T-helper 22 cell (primary cell): ENCODE measurements at places on chromosomes 2 and 18.

- DNase-seq = no peak
These were observed 22.8 kb downstream of the ICA1L start for GRCh38 chr2:202848813-202849212.

GRCh38 chr18:13621446-13621849 lies 104.9 kb downstream of the FAM210A start:
- no peak for DNase-seq

GRCh38 chr2:187542123-187542522 lies 12.1 kb downstream of the TFPI start:
- DNase-seq = no peak

DNA sequence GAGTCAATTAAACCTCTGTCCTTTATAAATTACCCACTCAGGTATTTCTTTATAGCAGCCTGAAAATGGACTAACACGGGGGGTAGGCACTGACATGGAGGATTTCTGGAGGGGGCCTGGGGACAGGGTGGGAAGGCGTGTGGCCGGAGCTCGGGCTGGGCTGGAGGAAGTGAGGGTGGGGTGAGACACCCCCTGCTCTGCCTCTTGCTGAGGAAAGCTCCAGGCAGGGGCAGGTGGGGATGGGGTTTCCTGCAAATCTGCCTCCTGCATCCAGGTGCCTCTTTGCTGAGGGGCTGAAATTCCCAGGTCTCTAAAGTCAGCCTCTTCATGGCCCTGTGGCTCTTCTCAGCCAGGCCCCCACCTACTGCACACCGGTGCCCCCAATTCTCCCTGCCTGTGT lies 25.7 kb upstream of the OTOS start:
- DNase-seq = no peak

DNA sequence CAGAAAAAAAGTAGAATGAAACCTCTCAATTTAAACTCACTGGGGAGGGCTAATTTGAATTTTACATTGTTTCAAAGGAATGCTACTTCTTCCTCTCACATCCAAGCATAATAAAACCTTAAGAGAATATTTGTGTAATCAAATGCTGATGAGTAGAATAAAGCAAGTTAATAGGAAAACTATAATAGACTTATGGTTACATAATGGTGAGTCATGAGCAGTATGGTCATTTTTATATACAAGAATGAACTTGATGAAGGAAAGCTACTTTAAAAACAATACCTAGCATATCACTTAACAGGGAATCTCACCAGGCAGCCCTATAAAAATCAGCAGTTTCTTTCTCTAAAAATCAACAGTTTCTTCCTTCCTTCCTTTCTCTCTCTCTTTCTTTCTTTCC lies 80.3 kb downstream of the VSNL1 start:
- no peak for DNase-seq

DNA sequence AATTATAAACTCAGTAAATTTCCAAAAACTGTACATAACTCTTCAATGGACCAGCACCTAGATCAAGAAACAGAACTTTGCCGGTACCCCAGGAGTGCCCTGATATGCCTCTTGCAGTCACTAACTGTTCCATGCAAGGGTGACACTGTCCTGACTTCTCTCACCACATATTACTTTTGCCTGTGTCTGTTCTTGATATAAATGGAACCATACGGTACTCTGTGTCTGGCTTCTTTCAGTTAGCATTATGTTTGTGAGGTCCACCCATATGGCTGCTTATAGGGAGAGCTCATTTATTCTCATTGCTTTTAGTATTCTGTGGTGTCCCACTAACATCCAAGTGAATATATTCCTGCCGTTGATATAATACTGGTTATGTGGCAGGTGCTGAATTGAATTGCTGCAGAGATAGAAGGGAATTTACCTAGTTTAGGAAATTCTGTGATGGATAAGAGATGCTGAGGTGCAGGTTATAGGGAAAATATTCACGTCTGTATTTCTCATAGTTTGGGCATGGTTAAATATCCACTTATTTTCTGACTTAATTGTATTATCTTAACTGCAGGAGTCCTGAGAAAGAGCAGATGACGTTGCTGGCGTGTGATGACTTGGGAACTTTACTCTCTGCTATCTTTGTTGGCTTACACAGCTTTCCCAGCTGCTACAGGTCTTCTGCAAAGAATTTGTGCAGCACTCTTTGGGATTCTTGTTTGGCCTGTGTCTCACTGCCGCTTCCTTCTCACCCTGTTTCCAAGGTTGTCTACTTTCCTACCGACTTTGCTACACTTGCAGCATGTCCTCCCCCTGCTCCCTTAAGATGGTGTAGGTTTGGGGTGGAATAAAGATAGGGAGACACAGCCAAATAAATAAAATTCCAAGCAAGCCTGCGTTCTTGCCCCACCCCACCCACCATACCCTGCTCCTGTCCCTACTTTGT lies 107.9 kb downstream of the MAP4K4 start:
- DNase-seq = no peak

DNA sequence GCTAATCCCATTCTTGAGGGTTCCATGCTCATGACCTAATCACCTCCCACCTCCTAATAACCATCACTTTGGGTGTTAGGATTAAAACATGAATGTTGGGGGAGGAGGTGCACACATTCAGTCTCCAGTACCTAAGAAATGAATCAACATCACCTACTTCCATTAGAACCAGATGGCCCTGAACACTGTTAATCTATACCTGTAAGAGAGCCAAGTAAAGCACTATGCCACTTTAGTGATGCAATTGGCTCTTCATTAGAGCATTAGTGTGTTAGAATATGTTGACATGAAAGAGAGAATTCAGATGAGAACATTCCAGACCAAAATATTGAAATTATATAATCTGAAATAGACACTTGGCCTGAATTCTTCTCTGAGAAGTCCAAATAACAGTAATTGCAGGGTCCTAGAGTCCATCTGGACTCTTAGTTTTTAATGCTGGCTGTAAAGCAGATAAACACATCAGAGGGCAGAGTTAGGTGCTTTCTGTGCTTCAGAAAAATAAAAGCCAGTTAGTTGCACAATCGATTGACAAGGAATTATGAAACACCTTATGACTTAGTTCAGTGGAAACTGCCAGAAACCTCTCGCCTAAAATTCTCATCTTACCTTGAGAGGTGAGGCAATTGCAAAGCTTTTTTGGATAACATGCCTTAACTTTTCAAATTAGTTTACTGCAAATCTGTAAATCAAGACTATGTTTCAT lies 923.7 kb downstream of the SLC4A3 start:
- no peak for DNase-seq

DNA sequence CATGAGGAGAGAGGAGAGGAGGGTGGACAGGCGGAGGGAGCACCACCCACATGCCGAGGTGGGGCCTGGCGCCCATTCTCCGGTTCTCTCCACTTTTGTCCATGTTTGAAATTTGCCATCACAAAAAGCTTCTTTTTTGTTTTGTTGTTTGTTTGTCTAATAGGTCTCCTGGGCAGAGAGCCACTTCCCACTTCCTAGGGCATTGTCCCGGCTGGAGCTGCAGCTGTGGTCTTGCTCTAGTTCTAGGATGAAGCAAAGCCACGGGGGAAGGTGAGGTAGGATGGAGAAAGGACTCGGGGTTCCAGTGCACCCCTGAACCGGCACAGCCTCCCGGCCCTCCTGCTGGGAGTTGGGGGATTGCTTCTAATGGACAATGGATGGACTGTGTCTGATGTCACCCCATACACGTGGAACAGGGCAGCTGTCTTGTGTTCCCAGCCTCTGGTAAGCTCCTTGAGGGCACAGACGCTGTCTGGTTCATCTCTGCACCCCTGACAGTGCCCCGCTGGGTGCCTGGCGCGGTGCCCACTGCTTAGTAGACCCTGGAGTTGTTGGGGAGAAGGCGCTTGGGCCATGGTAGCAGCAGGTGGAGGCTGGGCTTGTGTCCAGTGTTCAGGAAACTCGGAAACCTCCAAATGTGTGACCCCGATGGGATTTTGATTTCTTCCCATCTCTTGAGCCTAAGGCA lies 278.4 kb downstream of the NDUFA10 start:
- DNase-seq = no peak

GRCh38 chr18:75350512-75350839 lies 77.0 kb downstream of the SMIM21 start:
- DNase-seq = no peak

DNA sequence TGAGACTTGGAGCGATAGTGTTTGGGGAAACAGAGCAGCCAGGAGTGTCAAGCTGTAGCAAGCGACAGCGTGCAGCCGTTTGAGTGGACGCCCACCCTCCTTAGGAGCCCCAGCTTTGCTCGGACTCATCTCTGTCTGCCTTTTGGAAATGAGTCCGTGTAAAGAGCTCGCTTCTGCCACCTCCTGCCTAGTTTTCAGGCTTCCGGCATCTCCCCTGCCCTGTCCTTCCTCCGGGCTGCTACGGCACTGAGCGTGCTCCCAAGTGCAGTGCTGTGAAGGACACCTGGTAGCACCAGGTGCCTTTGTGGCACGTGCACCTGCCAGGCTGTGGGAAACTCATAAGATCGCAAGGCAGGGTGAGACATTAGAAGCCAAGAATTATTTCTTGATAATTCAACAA lies 117.1 kb downstream of the RNF144A start:
- no peak for DNase-seq

DNA sequence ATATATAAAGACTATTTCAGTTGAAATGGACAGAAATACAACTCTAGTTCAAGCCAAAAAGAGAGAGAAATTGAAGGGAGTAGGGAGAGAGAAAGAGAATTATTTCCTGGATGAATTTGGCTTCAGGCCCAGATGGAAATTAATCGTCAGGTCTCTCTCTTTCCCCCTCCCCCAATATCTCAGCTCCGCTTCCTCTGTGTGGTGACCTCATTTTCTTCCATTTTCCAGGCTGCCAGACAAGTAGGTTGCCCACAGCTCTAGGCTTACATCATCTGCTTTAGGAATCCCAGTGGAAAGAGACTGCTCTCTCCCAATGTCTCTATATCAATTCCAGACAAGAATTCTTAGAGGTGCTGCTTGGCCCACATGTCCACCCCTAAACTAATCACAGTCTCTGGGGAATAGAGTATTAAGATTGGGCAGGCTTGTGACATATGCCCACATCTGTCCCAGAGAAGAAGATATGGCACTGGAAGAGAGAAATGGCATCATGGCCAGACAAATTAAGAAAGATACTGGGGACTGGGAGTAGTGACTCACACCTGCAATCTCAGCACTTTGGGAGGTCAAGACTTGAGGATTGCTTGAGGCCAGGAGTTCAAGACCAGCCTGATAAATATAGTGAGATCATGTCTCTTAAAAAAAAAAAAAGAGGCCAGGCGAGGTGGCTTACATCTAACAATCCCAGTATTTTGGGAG lies 37.2 kb upstream of the CFAP36 start:
- DNase-seq = no peak

GRCh38 chr2:109473616-109474318 lies 140.0 kb downstream of the SEPTIN10 start:
- no peak for DNase-seq

GRCh38 chr2:231795525-231796327 lies 9.5 kb downstream of the COPS7B start:
- no peak for DNase-seq

DNA sequence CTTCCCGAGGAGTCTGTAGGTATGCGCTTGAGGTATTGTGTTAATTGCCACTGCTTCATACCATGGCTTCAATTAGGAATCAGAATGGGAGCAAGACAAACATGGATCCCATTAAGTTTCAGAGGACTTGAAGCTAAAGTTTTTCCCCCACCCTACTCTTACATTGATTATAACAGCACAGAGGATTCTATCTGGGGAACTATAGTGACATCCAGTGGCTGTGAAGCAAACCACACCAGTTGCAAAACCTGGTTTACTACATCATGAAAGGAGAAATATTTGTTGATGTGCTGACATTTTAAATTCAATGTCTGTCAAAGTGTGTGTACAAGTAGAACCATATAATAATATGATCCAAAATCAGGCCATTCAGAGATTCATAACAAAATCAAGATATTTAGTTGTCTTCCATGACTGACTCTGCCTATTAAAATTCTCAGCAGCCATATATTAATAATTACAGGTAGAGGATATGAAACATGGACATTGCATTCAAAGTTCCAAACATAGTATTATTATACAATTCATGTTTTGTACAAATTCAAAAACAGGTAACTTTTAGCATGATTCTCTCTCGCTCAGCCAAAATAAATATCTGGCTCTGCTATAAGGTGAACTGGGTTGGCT lies 82.9 kb downstream of the GRB14 start:
- DNase-seq = no peak

- DNase-seq = no peak
These were observed 9.8 kb downstream of the STEAP3 start for GRCh38 chr2:119233326-119234020.

- DNase-seq = no peak
These were observed 344.8 kb downstream of the MTX2 start for GRCh38 chr2:176614049-176614448.

- DNase-seq = no peak
These were observed 54.2 kb downstream of the AKAIN1 start for GRCh38 chr18:5142859-5143258.

DNA sequence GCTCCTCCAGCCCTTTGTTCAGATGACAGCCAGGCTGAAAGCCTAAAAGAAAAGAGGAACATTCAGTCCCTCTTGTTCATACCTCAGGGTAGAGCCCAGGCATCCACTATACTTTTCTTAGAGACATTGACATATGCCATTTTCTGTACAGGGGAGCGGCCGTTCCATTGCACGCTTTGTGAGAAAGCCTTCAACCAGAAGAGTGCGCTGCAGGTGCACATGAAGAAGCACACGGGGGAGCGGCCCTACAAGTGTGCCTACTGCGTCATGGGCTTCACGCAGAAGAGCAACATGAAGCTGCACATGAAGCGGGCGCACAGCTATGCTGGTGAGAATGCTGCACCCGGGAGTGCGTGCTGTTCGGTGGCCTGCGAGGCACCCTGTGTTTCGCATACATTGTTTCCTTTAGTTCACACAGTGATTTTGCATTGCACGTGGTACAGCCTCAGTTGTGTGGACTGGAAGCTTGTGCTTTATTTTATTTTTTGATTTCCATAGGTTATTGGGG lies 138.2 kb downstream of the ZNF236 start:
- DNase-seq = no peak

DNA sequence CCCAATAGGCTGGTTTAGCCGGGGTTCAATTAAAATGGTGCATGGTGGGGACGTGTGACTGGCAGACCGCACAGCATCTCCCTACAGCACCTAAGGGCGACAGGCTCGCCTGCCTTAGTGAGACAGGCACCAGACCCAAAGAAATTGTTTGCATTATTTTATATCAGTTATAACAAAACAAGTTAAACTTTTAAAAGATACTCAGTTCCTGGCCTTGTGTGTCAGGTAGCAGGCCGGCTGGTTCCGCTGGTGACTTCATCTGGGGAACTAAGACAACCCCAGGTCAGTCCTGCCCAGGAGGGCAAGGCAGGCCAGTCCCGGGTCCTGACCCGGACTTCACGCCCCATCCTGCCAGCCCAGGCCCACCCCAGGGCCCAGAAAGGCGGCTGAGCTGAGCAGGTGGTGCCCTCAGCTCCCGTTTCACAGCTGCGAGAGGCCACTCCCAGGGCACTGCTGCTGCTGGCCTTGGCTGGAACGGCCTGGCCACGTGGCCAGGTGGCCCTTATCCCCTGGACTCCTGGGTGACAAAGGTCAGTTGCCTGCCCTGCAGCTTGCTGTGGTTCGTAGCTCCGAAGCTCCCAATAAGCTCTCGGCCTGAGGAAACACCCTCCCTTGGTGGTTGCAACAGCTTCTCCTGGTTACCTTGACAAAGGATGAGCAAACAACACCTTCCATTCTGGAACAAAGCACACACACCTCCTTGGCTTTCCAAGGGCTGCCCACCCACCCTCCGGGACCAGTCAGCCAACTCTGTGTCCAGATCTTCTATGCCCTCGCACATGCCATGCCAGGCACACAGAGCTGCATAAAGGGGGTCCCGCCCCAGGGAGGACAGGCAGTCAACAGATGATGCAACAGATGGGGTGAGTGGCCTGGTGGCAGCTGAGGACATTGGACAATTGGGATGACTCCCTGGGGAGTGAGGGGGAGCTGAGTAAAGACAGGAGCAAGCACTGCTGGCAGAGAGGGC lies 11.3 kb upstream of the AGXT start:
- DNase-seq = no peak
